ENCODE measurements at places on chromosomes 7 and 10.

GRCh38 chr7:3300221-3300650 is 816 bp upstream of the SDK1 start:
- peak; percentile 64 for DNase-seq

DNA sequence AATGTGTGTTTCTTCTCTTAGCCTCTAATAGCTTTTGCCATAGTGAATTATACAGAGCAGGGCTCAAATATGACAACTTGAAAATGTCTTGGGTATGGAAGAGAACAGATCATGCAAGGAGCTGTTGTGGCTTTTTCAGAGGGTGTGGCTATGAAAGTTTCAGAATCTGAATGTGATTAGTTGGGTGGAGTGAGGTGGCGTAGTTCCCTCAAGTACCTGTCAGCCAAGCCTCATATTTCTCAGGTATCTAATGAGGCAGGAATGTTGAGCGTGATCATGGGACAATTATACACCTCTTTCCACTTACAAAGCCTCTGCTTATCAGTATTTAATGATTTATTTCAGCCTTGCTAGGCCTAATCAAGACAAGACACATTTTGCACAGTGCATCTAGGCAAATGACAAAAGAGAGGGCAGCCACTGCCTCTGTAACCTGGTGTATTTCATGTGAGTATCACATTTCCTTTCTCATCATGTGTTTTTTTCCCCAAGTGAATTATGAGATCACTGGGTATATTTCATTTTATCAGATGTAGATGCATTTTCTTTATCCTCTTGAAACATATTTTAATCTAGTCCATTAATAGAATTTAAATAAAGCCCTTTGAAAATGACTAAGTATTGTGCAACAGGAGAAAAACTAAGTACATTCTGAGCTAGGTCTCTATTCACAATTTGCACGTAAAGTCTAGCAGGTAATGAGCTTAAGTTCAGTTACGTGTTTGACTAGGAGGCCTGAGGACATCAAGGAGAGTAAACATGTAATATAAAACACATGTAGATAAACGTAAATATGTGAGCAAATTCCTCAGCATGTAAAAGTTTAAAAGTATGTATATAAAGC is 644.4 kb upstream of the IGFBP3 start:
- no peak for DNase-seq

DNA sequence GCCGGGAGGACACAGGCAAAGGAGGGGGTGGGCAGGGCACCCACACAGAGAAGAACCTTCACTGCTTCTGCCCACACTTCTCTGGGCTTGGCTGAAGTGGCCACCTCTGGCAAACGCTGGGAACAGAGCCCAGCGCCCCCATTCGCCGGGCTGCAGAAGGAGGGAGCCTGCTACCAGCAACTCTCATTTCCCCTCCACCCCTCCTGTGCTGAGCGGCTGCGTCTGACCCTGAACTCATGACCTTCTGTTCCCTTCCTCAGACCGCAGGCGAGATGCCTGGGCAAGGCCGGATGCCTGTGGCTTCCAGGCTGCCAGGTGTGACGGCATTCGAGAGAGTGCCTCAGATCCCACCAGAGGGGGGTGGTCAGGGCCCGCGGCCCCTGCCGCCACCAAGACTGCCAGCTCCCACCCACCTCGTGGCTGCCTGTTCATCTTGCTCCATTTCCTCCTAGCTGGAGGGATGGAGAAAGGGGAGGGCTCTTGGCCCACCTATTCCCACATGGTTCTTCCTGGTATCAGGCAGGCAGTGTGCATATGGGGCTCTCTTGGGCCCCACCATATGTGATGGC is 19.8 kb downstream of the DNAJB12 start:
- peak; percentile 56 for DNase-seq

DNA sequence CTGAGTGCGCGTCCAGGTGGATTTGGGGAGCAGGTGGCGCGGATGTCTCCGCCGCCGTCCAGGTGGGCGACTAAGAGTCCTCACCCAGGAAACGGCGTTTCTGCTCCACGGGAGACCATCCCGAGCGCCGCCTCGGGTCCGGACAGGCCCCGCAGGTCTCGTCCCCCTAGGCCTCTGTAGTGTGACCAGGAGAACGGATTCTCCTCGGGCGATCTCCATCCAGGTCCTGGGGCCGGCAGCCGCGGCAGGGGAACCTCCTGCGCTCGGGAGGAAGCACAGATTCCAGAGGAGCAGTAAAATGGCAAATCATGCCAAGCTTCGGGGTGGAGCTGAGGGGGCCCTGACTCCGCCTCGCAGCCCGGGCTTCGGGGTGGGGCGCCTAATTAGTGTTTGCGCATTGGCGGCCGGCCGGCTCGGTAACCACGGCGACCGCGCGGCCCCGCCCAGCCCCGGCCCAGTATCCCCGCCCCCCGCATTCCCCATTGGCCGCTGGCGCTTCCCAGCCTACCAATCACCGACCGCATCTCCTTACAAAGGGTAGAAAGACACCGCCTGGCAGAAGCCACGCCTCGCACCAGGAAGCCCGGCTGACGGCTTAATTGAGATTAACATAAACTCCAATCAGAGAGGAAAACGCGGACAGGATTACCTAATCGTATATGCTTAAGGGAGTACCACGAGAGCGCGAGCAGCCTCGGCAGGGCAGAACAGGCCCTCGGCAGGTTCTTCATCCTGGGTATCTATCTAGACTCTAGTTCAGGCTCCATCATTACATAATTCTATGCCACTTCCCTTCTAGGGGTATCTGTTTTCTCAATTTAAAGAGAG is 168.6 kb downstream of the ARHGAP12 start:
- DNase-seq = peak; percentile 99

DNA sequence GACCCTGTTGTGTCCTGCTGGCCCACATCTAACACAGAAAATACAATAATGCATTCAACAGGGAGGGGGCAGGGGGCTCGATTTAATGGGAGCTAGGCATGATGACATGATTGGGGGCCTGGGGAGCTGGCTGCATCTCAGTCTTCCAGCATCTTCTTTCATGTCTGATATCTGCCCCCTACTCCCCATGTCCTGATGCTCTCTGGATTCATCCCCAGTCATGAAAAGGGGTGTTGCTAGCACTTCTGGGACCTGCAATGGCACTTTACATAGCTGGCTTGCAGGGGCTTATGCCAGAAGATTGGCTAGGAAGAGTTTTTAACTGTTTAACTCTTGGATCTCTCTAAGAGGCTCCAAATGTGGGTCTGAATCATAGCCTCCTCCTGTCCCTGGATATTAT is 94.9 kb downstream of the AOAH start:
- no peak for DNase-seq

Data from SK-N-SH (cell line).